ENCODE measurements at places on chromosomes 6 and 20. TPM values are rescaled to one million over a fixed set of nuclear protein-coding genes. Genes with fewer than 3 reads are reported as not detected.
A peak's percentile ranks its signal among the peaks of the same experiment; 100 is the strongest.

GRCh38 chr6:130029163-130029562 is 10.8 kb downstream of the L3MBTL3 start:
- H3K27ac ChIP-seq, result no peak overlapping the region
- no peaks in the 10 kb centered on the region for H3K27me3 ChIP-seq
- no peak overlapping the region for H3K4me3 ChIP-seq
- no peaks in the 10 kb centered on the region for H3K36me3 ChIP-seq
- H3K4me1 ChIP-seq, result no peaks in the 10 kb centered on the region

- H3K27me3 ChIP-seq, result no peaks in the 10 kb centered on the region
- no peaks in the 10 kb centered on the region for H3K4me1 ChIP-seq
- no peak overlapping the region for H3K4me3 ChIP-seq
- H3K27ac ChIP-seq, result no peak overlapping the region
These were observed 243.5 kb upstream of the PREP start for GRCh38 chr6:105646391-105646867.

DNA sequence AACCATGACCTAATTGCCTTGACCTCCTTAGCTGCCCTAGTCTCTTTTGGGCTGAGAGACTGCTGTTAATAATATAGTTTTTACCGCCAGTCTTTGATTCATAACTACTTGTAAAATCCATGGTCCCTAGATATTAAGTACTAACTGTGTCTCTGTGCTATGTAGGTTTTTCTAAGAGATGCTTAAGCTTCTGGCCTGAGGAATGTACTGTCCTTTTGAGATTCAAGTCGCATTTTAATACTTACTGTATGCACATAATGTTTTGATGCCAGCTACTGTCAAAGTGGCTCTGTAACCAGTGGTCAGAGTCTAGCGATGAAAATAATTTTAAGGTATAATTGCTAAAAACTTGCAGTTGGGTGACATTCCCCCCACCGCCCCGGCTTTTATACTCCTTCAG is 2.1 kb downstream of the AKAP12 start:
- peaks cover 20% of the 10 kb centered on the region for H3K27me3 ChIP-seq
- H3K36me3 ChIP-seq, result no peaks in the 10 kb centered on the region
- DNase-seq, result no peak
- no peaks in the 10 kb centered on the region for H3K4me1 ChIP-seq
- H3K4me3 ChIP-seq, result no peak overlapping the region
- no peak overlapping the region for H3K27ac ChIP-seq

DNA sequence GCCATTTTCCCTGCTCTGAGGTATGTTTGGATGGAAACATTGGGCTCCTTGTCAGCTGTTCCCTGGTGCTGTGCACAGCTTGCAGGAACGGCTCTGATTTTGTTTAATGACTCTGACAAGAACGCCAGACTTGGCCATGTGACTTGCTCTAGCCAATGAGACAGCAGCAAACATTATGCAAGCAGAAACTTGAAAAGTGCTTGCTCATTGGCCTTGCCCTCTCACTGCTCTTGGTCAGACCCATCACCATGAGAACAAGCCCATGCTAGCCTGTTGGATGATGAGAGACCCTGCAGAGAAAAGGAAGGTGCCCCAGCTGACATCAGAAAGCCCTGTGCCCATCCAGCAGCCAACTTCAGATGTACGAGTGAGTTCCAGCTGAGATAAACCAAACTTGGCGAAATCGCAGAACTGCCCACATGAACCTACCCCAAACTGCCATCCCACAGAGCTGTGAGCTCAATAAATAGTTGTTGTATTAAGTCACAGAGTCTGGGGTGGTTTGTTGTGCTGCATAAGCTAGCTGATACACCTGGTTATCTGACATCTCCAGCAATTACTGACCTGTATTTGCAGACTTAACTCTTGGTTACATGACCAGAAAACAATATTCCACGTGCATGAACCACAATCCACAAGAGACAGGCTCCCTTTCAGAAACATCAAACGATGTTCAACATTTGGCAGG is 96.9 kb downstream of the JPH2 start:
- no peak overlapping the region for H3K27ac ChIP-seq
- H3K27me3 ChIP-seq, result no peaks in the 10 kb centered on the region
- H3K36me3 ChIP-seq, result no peaks in the 10 kb centered on the region
- no peak overlapping the region for H3K4me3 ChIP-seq
- H3K4me1 ChIP-seq, result no peaks in the 10 kb centered on the region

SLC2A10 gene
- total RNA-seq, result 28.3 TPM

SLC22A23 gene
- total RNA-seq, result 85.7 TPM

GRCh38 chr6:84825461-84825860 is 61.1 kb upstream of the TBX18 start:
- no peaks in the 10 kb centered on the region for H3K36me3 ChIP-seq
- H3K27me3 ChIP-seq, result no peaks in the 10 kb centered on the region
- no peak for DNase-seq
- no peak overlapping the region for H3K27ac ChIP-seq

DNA sequence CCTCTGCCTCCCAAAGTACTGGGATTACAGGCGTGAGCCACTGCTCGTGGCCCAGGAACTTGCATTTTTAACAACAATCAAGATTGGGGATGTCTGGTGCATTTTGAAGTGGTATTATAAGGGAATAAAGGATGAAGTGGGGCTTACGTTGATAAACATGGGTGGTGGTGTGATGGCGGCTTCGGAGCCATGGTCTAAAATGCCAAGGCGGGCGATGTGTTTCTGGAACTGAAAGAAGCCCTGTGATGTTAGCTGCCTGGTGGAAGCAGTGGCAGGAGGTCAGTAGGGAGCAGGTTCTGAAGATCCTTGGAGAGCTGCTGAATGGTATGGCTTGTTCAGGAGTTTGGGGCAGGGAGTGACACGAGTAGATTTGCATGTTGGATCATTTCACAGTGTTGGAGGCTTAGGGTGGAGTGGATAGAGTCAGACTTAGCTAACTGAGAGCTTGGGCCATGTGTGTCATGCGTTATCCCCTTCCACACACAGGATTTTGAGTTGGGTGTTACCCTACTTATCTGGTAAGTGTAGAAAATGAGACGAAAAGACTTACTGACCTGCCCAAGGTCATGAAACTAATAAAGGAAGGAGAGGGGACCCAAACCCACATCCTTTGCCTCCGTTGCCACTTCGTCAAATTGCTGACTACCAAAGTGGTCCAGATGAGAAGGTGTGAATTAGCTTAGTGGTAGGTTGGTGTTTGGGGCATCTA is 1.5 kb downstream of the NELFCD start:
- H3K27ac ChIP-seq, result no peak overlapping the region
- H3K4me3 ChIP-seq, result peak overlapping the region; percentile 58
- H3K36me3 ChIP-seq, result no peaks in the 10 kb centered on the region
- DNase-seq, result no peak

DNA sequence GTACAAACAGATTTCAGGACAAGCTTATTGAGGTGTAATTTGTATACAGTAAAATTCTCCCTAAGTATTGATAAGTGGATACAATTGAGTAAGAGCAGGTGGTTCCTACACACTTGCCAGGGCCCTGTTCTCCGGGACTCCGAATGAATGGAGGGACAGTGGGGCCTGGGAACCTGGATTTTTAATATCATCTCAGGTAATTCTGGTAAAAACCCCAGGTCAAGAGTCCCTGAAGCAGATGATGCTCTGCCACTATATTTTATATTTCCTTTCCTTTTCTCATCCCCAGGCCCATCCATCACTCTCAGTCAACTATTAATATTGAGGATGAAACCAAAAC is 104.9 kb downstream of the FYN start:
- no peaks in the 10 kb centered on the region for H3K27me3 ChIP-seq
- no peaks in the 10 kb centered on the region for H3K4me1 ChIP-seq
- no peaks in the 10 kb centered on the region for H3K36me3 ChIP-seq
- H3K27ac ChIP-seq, result no peak overlapping the region
- no peak for DNase-seq
- no peak overlapping the region for H3K4me3 ChIP-seq
